ENCODE measurements at places on chromosomes 16 and 17. TPM values are rescaled to one million over a fixed set of nuclear protein-coding genes. Genes with fewer than 3 reads are reported as not detected.
A peak's percentile ranks its signal among the peaks of the same experiment; 100 is the strongest.

DNA sequence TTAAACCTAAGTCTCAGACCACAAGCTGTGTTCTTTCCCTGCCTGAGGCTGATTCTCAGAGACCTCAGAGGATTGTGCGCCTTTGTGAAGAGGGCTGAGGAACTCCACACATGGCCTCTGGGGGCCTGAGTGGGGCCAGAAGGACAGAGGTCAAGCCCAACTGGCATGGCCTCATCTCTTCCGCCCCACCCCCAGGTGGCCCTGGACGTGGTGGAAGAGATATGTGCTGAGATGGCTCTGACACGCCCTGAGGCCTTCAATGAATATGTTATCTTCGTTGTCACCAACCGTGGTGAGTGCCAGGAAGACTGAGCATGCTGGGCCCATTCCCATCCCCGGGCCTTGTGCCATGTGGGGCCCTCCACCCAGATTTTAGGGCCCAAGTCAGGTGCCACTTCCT, 20.1 kb upstream of the ALKBH5 start:
- no peak for DNase-seq

- DNase-seq: no peak
Measured at GRCh38 chr17:60075981-60076380, 2.7 kb downstream of the HEATR6 start.

Gene CEP131
- total RNA-seq: 17.9 TPM

Gene YBX2
- total RNA-seq: 0.66 TPM

DNA sequence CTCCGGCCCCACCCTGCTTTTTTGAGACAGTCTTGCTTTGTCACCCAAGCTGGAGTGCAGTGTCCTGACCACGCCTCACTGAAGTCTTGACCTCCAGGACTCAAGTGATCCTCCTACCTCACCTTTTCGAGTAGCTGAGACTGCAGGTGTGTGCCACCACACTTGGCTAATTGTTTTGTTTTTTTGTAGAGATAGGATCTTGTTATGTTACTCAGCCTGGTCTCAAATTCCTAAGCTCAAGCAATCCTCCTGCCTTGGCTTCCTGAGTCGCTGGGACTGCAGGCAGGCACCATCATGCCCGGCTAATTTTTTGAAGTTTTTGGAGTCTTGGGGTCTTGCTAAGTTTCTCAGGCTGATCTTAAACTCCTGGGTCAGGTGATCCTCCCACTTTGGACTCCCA, 206.7 kb downstream of the SHISA9 start:
- no peak for DNase-seq

Gene CBFA2T3
- not detected for total RNA-seq

GRCh38 chr16:13945744-13946485, 26.0 kb downstream of the ERCC4 start:
- DNase-seq: no peak

DNA sequence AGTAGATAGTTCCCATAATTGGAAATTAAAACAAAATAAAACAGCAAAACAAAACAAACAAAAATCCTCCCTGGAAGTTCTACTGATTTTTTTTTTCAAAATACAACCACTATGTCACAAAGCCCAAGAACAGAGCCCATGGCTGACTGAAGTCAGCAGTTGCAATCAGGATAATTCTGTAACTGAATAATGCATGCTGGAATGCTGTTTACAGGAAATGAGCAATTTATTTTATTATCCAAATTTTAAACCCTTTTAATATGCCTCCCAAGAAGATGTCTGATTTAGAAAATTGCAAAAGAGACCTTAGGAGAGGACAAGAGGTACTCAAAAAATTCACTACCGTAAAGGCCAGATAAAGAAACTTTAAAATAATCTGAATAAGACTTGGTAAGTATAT, 578.2 kb downstream of the TOX3 start:
- no peak for DNase-seq

Gene NHLRC4
- 1.6 TPM for total RNA-seq

- no peak for DNase-seq
Measured at GRCh38 chr16:87835882-87836331, 33.4 kb downstream of the SLC7A5 start.

Gene RASD1
- total RNA-seq: 0.39 TPM

GRCh38 chr16:11692651-11693050, 24.4 kb downstream of the SNN start:
- DNase-seq: no peak

Gene TBC1D3G
- not detected for total RNA-seq

- DNase-seq: peak; percentile 78
Measured at GRCh38 chr17:50866950-50867362, 802 bp upstream of the TOB1 start.

GRCh38 chr17:7977039-7977438, 25.4 kb upstream of the GUCY2D start:
- no peak for DNase-seq

Gene RAMP2
- not detected for total RNA-seq

GRCh38 chr17:48122665-48123045, 15.1 kb downstream of the SNX11 start:
- no peak for DNase-seq

DNA sequence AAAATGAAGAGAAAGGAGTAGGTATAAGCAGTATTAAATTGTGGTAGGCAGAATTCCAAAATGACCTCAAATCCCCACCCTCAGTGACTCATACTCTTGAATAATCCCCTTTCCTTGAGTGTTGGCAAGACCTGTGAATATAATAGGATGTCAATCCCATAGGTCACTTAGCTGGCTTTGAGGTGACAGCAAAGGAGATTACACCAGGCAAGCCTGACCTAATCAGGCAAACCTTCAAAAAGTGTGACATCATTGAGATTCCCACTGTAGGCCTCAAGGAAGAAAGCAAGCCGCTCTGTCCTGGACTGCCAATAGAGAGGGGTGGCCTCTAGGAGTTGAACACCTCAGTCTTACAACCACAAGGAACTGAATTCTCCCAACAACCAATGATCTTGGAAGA, 535.2 kb downstream of the RBFOX1 start:
- DNase-seq: no peak

GRCh38 chr17:40556884-40557414, 8.3 kb downstream of the CCR7 start:
- peak; percentile 20 for DNase-seq

- DNase-seq: no peak
Measured at GRCh38 chr16:2045965-2046892, 1.4 kb downstream of the NTHL1 start.

Gene KRT34
- total RNA-seq: not detected

GRCh38 chr17:41437769-41438168, 3.0 kb downstream of the KRT38 start:
- DNase-seq: no peak

Gene SYCE1L
- total RNA-seq: 5.9 TPM

DNA sequence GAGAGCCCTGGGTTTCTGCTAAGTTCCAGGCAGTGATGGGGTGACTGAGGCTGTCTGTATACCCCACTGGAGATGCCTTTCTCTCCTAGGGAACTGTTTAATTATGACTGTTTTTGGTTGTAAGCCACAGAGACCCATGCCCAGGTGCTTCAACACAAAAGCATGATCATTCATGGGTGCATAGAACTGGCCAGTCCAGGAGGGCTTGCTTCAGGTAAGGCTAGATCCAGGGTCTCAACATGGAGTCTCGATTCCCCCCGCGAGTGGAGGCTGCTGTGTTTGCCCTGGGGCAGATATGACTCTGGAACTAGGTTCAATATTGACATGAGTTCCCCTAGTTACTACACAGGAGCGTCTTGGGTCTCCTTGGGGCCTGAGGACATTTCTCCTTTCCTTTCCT, 17.8 kb downstream of the NAGPA start:
- no peak for DNase-seq

Gene C17orf100
- total RNA-seq: 0.92 TPM

- DNase-seq: peak; percentile 70
Measured at GRCh38 chr17:7029659-7030058, 6.2 kb upstream of the SLC16A13 start.

DNA sequence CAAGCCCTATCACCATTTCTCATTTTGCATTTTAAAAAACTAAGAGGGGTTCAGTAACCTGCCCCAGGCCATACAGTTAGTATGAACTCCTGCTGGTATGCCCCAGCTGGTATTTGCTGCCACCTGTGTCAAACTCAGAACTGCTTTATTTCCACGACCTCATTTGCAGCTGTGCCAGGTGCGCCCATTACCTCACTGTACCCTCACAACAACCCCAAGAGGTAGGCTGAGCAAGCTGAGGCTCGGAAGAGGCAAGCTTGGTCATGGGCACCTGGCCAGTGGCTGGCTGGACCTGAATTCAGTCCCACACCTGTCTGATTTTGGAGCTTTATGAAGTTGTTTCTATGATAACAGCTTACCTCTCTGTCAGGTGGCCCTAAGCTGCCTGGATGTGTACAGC, 7.6 kb downstream of the EPN2 start:
- no peak for DNase-seq

- DNase-seq: no peak
Measured at GRCh38 chr17:14513835-14514234, 213.0 kb downstream of the HS3ST3B1 start.

Gene FLYWCH2
- 22.8 TPM for total RNA-seq

DNA sequence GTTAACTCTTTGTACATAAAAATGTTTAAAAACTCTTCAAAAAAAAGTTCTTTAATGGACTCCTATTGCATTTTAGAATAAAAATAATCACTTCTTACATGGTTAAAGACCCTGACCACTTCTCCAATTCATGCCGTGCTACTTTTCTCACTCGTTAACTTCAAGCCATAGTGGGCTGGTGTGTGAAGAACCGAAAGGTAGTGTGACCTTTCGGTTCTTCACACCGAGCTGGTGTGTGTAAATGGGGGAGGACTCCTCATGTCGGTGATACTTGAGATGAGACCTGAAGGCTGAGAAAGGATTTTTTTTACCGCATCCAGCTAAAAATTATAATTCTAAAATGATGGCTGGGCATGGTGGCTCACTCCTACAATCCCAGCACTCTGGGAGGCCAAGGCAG, 22.1 kb downstream of the RFFL start:
- DNase-seq: no peak

DNA sequence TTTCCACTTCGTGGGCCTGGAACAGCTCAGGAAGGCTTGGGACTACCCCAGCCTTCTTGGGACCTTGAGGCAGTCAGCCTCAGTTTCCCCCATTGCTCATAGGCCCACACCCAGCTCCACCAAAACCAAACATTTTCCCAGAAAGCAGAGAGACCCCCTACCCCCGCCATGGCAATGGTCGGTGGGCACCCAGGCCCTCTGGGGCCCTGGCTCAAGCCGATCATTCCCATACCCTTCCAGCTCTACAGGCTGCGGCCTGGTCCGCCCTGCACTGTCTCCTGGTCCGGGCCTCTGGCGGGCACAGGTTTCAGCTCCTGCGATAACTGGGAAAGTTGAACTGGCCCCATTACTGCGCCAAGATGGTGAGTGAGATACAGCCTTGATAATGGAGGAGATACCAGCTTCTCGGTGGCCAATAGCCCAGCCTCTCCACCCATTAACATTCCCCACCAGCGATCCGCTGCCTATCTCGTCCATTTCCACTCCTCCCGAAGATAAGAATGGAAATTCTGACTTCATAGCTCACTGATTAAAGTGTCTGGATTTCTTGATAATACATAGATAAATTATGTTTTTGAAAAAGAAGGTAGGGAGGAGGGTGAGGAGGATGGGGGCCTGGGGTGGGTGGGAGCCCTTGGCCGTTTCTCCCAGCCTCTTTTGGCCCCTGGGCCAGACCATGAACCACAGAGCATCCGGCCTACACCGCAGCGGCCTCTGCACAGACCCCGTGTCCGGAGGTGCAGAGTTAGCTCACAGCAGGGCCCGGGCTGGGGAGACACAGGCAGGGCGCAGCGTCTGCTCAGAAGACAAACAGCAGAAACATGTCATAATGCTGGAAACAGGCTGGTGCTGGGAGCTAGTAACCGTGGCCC, 11.6 kb downstream of the ZFPM1 start:
- no peak for DNase-seq

DNA sequence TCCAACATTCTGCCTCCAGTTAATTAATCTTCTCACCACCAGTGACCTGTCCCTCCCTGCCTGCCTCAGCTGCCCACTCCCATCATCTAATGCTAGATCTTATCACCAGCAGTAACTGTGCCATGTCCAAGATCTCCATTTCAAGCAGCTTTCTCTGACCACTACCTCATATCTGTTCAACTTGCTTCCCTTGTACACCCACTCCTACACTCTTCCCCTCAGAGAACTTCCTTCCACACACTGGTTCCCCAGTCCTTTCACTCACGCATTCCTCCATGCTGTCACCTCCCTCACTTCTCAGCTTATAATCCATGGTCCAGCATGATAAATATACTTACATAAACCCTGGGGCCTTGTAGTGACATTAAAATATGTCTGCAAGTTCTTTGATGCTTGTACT, 31.8 kb upstream of the DYNLL2 start:
- DNase-seq: no peak

Gene ITGAL
- total RNA-seq: 458 TPM

DNA sequence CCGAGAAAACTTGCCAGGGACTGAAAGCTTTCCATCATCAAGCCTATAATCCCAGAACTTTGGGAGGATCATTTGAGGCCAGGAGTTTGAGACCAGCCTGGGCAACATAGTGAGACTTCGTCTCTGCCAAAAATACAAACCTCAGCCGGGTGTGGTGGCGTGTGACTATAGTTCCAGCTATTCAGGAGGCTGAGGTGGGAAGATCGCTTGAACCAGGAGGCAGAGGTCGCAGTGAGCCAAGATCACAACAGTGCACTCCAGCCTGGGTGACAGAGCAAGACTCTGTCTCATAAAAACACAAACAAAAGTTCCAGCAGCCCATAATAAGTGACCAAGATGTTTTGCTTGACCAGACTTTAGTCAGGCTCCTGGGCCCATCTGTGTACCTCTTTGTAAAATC, 1.9 kb downstream of the MEAK7 start:
- DNase-seq: no peak

Gene KRTAP4-3
- not detected for total RNA-seq

- peak; percentile 39 for DNase-seq
Measured at GRCh38 chr17:57257195-57257894, 1.0 kb downstream of the MSI2 start.

GRCh38 chr17:8056232-8056975, 17.5 kb downstream of the ALOX15B start:
- DNase-seq: peak; percentile 75

Gene SOX8
- total RNA-seq: not detected

Gene BCO1
- total RNA-seq: not detected

Gene KRT9
- not detected for total RNA-seq

Gene RNF157
- 150 TPM for total RNA-seq

DNA sequence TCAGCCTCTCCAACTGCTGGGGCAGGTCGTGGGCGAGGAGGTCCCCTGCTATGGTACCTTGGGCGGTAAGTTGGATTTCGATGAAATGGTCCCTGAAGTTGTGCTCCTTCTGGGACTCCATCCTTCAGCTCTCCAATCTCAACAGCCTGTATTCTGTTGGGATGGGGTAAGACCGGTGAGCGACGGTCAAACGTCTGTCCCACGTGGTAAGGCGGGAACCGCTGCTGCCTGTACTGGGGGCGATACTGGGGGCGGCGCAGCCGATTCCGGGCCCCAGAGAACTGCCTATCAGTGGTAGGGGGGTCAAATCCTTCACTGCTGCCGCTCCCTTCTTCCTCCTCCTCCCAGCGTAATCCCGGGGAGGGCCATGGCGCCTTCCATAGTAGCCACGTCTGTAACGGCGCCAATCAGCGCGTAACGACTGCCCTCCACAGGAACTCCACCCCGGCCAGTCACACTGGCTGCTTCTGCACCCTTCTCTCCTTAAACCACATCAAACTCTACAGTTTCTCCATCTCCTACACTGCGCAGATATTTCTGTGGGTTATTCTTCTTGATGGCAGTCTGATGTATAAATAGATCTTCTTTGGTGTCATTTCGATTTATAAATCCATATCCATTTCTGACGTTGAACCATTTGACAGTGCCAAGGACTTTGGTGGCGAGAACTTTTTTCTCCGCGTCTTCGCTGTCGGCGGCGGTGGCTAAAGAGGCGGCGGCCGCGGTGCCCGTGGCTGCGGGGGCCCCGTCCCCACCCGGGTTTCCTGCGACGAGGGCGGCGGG, 41.1 kb downstream of the AHSP start:
- no peak for DNase-seq
